ENCODE measurements at places on chromosomes 2 and 18.

DNA sequence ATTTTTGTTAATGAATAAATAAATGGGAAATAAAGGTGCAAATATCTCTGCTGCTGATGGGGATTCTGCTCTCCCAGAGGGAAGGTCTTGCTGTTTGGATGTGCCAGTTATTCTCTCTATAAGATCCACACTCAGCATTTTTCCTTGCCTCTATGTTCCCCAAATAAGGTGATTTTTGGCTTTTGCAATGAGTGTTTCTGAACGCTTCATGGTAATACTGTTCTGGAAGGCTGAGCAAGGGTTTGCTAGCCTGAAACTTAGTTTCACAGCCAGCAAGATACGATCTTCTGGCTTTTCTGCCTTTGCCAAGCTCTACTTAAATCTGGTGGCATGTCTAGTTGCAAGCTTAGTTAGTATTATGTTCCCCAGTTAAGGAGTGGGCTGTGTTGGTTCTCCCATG is 114.6 kb downstream of the LPIN1 start:
- DNase-seq, result no peak

DNA sequence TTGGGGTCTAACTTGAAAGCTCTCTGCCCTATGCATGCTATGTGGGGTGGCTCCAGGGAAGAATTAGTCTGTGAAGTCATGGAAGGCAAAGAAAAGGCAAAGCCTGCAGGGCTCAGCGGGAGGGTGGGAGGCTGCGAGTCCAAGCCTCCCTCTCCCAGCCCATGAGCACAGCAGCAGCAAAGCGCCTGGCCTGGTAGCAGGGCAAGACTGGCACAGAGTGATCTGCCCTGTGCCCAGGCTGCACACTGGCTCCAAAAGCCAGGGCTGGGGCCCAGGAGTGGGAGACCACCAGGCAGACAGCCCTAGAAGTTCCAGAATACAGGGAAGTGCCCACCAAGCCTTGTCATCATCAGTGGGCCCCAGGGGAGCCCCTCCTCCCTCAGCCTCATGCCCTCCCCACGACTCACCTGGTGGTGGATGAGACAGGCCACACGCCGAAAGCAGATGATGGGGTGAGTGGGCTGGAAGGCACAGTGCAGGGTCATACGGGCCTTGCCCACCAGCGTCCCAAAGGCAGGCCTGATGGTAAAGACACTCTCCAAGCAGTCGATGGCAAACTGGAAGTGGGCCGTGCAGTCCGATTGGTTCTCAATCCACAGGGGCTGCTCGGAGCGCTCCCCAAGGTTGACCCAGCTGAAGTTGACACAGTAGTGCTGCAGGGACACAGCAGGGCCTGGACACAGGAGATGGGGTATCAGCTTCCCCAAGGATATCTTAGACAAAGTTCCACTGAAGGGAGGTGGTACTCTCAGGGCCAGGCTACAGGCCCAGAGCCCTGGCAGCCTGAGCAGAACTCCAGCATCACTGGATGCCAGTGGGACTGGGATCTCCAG is 12.1 kb downstream of the CFAP65 start:
- DNase-seq, result no peak

- peak; percentile 11 for DNase-seq
These were observed 1.3 kb downstream of the EML6 start for GRCh38 chr2:54724560-54725342.

DNA sequence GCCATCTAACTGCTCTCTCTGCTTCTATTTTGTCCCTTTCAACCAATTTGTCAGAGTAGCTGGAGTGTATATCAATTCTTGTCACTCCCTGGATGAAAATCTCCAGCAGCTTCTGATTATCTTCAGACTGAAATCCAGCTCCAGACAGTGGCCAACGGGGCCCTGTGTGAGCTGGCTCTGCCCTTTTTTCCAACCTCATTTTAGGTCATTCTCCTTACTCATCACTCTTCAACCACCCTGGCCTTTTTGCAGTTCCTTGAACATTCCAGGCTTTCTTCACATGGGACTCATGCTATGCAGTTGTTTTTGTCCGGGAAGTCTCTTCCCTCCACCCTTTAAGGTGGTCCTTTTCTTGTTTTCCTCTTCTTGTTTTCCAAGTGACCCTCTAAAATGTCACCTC is 15.4 kb upstream of the FAP start:
- peak; percentile 38 for DNase-seq

GRCh38 chr2:240135706-240136012 is 446 bp downstream of the COPS9 start:
- DNase-seq, result no peak

DNA sequence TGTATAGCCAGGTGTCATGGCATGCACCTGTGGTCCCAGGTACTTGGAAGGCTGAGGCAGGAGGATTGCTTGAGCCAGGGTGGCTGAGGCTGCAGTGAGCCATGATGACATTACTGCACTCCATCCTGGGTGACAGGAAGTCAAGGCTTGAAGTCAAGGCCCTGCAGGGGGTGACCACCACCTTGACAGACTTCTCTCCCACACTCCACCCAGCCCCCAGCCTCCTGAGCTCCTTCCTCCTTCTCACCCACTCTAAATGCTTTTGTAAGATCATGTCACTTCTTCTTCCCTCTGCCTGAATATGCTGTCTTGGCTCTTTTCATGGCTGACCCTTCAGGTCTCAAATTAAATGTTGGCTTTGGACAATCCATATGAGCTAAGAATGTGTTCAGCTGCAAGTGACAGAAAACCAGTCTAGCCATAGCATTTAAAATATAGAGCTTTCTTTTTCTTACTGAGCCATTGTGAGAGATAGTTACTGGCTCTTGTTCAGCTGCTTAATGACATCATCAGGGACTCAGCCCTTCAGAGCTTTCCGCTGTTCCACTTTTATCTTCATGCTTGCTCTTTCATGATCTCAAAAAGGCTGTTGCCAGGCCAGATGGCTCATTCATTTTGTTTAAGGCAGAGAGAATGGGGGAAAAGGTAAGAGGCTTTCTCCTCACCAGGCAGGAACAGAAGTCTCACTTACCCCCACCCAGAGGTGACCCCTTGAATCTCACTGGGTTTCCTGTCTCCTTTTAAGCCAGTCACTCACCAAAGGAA is 36.7 kb upstream of the TTC39C start:
- peak; percentile 68 for DNase-seq

- no peak for DNase-seq
These were observed 2.3 kb upstream of the MAL start for GRCh38 chr2:95023222-95023597.

GRCh38 chr2:174561283-174561971 is 36.2 kb downstream of the WIPF1 start:
- DNase-seq, result no peak
